Vagina (tissue), 2 donors: ENCODE measurements at places on chromosomes 6 and 20.

GRCh38 chr6:124682751-124683150 lies 279.5 kb upstream of the RNF217 start:
- DNase-seq, result no peak

- DNase-seq, result no peak
These were observed 38.2 kb downstream of the PMEPA1 start for GRCh38 chr20:57671662-57672061.

GRCh38 chr6:132011582-132011981 lies 60.4 kb upstream of the CCN2 start:
- no peak for DNase-seq

DNA sequence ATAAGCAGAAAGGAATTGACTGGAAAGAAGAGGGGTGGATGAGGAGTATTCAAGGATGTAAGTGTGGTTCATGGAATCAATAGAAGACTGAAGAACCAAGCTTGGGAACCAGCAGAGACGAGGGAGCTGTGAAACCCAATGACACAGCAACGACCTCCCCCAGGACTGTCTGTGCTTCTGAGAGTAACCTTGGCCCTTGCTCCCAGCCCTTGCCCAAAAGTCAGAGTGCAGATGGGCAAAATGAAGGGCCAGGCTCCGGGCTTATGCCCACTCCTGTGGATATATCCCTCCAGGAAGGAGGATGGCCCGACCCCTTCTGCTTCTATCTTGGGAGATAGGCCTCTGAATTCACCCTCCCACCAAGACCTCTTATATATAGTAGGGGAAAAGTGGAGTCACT lies 24.9 kb downstream of the FAM50B start:
- DNase-seq, result no peak

DNA sequence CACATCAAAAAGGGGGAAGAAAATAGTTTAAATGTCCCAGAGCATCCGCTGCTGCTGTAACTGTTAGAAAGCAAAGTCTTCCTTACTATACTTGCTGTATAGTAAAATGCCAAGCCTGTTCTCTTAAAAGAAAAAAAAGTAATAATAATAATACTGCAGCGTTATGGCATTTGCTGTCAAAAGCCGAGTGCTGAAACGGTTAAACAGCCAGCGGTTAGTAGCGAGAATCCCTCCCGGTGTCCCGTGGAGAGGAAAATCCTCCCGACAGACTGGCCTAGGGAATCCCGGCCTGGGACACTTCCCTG lies 19.5 kb upstream of the NFATC2 start:
- no peak for DNase-seq

DNA sequence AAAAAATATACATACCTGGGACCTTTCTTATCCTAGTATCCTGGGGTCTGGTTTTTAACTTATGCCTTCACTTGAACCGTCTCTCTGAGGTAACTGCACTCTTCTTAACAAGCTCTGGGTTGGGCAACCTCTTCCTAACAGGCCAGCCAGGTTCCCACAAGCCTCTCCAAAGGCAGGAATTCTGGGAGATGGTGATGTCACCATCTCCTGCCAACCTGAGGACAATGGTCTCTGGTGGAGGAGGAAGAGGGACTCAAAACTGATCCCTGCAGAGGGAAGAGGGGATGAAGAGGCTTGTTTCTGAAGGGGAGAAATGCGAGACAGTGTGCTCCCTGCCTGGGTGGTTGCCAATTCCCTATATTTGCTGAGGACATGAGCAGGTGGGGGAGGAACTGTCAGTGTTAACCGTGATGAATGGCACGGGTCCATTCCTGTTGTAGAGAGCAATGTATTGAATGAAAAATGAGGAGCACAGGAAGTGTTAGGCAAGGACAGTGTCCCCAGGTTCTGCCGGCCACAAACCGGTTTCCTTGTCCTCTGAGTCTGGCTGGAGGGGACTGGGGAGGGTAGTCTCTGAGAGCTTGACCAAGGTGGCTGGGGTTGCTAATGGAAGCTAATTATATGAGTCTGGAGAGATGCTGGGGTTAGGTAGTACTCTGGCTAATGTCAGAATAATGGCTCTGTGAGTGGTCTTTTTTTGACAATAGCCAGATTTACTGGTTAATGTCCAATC lies 95.5 kb downstream of the KCNB1 start:
- no peak for DNase-seq

DNA sequence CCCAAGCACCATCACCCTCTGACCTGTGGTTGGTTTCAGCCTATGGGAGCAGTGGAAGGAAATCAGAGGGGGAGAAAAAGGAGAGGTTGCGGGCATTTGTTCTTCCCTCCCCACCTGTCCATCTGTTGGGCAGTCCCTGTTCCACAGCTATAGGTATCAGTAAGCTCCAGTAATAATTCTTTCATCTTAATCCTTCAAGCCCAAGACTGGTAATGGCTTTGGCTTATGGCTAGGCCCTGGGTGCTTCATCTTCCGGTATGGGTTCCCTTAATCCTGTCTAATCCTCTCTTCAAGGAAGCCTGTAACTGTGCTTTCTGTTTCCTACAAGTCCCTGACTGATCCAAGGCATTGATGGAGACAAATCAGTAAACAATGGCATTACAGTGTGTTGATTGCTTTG lies 42.2 kb upstream of the STK35 start:
- no peak for DNase-seq

DNA sequence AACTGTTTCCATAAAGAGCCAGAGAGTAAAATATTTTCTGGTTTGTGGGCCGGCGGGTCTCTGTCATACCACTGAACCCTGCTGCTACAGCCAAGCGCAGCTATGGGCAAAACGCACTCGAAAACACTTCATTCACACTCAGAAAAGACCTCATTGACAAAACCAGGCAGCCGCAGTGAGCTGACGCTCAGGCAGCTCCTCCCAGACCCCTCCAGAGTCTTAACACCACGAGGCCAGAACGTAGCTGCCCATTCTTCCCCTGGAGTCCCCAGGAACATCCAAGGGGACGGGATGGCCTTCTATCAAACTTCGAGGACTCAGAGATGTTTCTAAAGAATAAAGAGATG lies 35.6 kb upstream of the ZBP1 start:
- peak; percentile 79 for DNase-seq

DNA sequence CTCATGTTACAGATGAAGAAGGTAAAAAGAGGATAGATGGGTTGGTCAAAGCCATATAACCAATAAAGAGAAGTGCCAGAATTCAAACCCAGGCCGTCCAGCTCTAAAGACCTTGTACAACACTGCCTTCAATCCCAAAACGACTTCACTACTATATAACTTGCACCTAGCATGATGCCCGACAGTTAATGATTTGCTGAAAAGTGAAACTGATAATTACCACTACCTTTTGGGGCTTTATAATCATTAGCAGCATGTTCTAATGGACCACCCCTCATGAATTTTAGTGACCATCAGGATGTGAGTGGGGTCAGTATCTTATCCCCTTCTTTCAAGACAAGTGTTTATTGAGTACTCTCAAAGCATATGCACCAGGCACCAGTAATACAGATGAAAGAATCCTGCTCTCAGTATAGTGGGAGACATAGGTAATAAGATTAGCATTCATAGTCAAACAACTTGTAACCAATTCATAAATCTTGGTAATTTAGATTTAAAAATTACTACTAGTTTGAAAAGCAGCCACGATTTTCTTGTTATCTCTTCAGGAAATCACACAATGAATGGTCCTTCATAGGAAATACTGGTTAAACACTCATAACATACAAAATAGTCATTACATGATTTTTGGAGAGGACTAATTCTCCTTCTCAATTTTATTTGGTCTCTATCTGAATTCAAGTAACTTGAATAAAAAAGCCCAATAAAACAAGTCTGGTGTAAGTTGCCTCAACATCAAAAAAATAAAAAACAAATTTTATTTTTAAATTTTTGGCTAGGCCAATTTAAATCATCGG lies 98.0 kb downstream of the EPB41L2 start:
- no peak for DNase-seq

DNA sequence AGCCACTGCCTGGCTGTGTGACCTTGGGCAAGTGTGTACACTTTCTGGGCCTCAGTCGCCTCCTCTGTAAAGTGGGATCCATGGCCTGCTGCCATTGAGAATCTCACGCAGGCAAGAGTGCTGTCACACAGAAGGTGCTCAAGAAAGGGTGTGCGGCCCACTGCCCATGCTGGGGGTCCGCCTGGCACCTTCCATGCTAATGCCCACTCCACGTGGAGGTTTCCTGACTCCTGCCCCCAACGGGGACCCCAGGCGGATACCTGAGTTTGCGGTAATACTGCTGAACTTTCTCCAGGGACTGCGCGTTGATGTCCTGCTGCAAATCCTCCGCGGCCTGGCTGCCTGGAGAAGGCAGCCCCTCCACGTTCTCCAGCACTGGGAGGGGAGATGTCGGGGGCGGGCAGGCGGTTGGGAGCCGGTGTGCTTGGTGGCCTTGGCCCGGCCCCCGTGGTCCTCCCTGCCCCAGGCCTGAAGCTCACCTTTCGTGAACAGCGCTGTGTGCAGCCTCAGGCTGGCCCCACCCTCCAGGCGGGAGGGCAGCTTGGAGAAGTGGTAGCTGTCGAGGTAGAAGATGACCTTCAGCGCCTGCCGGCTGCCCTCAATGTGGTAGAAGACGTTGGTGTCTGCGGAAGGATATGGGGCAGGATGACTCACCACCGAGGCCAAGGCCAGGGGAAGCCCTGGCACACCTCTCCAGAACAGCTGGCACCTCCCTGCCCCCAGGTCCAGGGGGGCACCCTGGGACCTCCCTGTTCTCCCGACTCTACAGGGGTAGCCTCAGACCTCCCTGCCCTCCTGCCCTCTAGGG lies 195.6 kb downstream of the PREX1 start:
- no peak for DNase-seq

DNA sequence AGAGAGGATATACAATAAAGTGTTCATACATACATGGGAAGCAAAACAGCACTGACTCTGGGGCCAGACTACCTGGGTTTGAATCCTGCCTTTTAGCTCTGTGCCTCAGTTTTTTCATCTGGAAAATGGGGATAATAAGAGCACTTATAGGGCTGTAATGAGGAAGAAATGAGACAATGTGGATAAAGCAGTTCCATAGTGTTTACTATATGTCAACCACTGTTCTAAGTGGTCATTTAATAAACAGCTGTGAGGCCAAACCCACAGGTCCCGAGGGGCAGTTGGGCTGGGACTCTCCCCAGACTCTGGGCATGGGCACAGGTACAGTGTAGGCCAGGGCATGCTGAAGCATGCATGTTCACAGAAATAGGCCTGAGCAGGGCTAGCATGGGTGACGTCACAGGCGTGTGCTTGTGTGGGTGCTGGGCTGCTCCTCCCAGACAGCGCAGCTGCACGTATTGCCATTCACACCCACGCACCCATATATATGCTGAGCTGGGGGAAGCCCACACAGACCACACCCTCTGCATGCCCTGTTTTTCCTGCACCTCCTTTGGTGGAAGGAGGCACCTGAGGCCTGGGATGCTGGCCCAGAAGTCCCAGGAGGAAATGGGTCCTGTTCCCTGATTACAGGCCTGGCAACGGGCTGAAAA lies 3.5 kb upstream of the PLCG1 start:
- no peak for DNase-seq

GRCh38 chr6:30042476-30042875 lies 18.6 kb upstream of the POLR1H start:
- no peak for DNase-seq

GRCh38 chr20:40493071-40493470 lies 196.0 kb downstream of the MAFB start:
- no peak for DNase-seq

DNA sequence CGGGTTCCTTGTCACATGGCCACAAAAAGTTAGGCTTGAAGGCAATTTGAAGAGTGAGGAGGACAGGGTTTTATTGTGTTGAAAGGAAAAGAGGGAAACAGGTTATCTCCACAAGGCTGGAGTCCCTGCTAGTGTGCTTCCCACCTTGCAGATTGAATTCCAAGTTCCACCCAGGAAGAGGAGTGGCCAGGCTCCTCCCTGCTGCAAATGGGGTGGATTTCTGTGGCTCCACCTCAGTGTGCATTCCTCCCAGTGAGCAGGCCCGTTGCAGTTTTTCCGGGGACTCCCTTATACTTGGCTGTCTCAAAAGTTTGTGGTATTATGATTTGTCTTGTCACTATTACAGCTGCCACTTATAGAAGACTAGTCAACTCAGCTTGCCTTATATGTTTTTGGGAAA lies 281.8 kb upstream of the PLCB4 start:
- DNase-seq, result no peak

DNA sequence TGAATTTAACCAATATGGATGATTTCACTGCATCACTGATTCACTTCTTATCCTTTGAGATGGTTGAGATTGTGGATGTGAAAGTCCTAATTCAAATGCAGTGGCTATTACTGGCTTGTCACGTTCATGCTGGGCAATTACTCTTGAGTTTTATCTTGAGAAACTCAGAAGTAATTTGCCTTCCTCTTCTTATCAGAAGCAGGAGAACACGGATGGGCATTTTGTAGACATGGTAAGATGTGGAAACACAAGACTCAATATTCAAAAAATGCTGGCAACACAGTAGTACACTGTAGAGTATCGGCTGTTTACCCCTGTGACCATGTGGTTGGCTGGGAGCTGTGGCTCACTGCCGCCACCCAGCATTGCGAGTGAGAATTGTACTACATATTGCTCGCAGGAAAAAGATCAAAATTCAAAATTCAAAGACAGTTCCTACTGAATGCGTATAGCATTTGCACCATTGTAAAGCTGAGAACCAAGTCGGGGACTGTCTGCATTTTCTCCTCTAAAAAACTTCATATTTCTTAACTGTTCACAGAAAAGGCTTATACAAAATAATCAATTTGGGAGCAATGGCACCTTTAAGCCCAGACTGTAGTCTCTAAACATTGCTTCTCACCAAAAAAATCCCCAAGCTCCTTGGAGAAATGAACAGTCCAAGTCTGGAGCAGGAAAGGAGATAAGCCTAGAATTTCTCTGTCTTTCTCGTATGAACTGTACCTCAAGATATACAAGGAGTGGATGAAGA lies 61.9 kb upstream of the ELOVL5 start:
- DNase-seq, result no peak

GRCh38 chr20:34965051-34965450 lies 9.4 kb downstream of the MYH7B start:
- no peak for DNase-seq

GRCh38 chr6:8073758-8074157 lies 9.6 kb upstream of the BLOC1S5 start:
- no peak for DNase-seq

DNA sequence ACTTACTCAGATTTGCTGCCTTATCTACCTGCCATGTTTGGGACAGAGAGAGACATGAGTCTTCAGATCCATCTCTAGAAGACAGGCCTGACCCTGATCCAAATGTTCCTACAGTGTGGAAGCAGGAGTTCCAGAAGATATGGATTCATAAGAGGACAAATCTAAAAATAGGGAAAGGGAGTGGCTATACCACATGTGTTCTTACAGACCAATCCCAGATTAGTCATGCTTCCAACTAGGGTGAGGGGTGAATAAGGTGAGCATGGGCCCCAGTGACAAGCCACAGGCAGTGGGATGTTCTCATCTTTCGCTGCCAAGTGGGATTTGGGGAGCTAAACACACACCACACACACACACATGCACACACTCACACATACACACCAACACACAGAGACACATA lies 670.7 kb upstream of the CITED2 start:
- no peak for DNase-seq

DNA sequence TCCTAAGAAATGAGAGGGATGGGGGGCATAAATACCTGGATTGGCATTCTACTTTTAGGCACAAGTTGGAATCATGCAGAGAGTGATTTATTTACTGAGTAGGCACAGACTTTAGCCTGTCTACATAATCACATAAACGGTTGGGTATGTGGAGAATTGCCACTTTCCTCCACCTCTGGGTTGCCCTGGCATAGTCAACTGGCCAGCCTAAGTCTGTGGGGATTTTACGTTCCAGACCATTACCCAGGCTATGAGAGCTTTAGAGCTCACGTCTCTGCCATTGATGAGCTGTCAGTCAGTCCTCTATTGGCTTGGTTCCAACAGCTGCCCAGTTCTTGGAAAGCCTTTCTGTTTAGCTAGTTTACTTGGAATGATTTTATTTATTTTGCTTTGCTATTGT lies 5.0 kb upstream of the BHLHE23 start:
- no peak for DNase-seq
